Activated CD4-positive, alpha-beta memory T cell treated with anti-CD3 and anti-CD28 coated beads for 36 hours (primary cell): ENCODE measurements at places on chromosomes 7 and 10.

- DNase-seq = peak; percentile 33
Observed at GRCh38 chr7:155746188-155746587, 66.1 kb downstream of the SHH start.

DNA sequence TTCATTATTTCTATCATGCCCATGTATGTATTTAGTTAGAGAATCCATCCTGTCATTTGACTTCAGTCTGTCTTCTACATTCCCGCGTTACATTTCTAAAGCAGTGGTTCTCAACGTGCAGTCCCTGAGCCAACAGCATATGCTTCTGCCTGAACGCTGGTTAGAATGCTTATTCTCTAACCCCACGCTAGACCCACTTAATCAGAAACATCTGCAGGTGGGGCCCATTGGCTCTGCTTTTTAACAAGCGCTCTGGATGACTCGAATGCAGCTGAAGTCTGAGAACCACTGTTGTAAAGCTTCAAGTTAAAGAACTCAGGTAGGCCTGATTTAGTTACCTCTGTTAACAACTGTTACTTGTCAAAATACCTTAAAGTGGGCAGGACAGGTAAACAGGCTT is 38.2 kb downstream of the NEUROD6 start:
- no peak for DNase-seq

DNA sequence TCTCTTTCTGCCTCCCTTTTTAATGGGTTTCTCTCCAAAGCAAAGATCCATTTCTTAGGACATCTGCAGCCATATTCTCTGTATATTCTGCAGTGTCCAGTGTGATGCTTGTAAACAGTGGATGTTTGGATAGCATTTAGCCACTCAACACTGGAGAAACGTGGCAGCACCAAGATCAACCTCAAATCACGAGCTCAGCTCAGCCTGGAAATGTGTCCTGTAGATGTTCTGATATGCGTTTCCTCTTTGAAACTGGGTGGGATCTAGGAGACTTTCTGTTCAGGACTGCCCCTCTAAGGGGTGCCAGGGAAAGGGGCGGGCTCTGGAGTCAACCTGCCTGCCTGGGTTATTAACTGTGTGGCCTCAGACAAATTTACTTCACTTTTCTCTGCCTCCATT is 91.2 kb downstream of the NHLRC2 start:
- DNase-seq = no peak

DNA sequence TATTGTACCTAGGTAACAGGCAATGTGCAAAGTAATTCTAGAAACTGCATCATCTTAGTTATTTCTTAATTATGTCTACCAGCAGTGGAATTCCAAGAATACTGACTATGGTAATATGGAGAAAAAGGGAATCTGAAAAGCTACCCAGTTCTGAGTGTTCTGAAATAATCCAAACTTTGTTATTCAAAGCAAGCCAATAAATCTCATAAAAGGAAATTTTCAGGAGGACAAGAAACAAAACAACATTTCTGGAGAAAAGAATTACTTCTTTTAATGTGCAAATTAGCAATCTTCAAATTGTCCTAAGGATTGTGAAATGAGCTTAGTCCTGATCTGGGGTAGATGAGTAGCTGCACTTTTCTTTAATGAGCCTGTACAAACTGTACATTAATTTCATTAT is 88.8 kb downstream of the MYO3A start:
- no peak for DNase-seq

GRCh38 chr10:102673819-102674511 is 29.7 kb downstream of the TRIM8 start:
- peak; percentile 82 for DNase-seq

DNA sequence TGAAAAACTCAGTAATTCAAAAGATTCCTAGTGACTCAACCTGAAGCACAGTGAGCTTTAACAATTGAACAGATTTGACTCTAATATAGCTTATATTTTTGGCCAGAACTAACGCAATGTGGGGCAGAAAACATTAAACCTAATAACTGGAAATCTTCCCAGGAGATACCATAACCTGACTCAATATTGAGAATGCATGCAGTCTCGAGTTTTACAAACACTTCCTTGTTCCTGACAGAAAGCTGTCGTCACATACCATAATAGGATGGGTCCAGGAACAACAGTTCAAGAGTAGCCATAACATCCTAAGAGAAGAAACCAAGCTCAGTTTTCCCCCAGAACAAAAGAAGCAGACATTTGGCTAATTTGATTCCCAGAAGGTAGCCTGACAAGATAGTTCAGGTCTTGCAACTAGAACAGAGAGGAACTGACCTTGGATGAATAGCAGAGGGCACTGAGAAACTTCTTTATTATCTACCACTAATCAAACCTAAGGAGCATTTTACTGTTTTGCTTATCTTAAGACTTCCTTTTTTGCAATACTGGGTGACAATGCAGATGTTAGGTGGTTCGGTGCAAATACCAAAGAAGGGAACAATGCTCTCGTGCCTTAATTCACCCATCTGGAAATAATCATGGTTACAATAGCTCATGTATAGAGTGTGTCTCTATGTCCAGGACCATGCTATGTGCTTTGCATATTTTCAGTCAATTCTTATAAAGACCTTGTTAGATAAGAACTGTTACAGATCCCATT is 38.6 kb upstream of the ACSL5 start:
- no peak for DNase-seq

DNA sequence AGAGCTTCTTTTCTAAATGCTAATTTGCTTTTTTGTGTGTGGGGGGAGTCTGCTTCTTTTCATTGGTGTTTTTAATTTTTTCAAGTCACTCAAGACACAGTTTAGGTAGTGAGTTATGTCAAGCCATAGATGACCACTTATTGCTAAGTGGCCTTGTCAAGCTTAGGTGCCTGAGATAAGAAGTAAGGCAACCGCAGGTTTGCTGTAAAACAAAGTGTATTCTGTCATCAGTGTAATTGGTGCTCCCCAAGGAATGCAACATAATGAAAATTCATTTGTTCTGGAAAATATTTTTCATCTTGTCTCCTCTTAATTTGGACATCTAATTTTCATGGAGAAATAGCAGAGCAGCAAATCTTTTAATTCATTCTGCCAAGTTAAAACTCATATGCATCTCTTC is 249.6 kb downstream of the EXOC4 start:
- DNase-seq = no peak
